Stimulated activated CD8-positive, alpha-beta memory T cell treated with anti-CD3 and anti-CD28 coated beads, Interleukin-2, amount 100 ng/mL, for 1 hour (primary cell): ENCODE measurements at places on chromosomes 7 and 10.

- no peak for DNase-seq
Measured at GRCh38 chr7:105643851-105644250, 62.6 kb upstream of the EFCAB10 start.

- DNase-seq: no peak
Measured at GRCh38 chr7:158572000-158572828, 15.4 kb downstream of the PTPRN2 start.

- DNase-seq: no peak
Measured at GRCh38 chr7:98974906-98975816, 96.8 kb downstream of the TRRAP start.

GRCh38 chr7:145265180-145265579, 429.3 kb upstream of the TPK1 start:
- DNase-seq: no peak

GRCh38 chr10:129131457-129132132, 335.4 kb upstream of the MGMT start:
- DNase-seq: no peak

DNA sequence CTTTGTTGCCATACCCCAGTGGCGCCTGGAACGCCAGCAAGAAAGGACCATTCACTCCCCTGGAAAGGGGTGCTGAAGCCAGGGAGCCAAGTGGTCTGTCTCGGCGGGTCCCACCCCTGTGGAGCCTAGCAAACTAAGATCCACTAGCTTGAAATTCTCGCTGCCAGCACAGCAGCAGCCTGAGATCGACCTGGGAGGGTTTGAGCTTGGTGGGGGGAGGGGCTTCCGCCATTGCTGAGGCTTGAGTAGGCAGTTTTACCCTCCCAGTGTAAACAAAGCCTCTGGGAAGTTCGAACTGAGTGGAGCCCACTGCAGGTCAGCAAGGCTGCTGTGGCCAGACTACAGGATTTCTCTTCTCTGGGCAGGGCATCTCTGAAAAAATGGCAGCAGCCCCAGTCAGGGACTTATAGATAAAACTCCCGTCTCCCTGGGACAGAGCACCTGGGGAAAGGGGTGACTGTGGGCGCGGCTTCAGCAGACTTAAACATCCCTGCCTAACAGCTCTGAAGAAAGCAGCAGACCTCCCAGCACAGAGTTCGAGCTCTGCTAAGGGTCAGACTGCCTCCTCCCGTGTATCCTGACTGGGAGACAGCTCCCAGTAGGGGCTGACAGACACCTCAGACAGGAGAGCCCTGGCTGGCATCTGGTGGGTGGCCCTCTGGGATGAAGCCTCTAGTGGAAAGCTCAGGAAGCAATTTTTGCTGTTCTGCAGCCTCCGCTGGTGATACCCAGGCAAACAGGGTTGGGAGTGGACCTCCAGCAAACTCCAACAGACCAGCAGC, 281.1 kb upstream of the SP4 start:
- no peak for DNase-seq

DNA sequence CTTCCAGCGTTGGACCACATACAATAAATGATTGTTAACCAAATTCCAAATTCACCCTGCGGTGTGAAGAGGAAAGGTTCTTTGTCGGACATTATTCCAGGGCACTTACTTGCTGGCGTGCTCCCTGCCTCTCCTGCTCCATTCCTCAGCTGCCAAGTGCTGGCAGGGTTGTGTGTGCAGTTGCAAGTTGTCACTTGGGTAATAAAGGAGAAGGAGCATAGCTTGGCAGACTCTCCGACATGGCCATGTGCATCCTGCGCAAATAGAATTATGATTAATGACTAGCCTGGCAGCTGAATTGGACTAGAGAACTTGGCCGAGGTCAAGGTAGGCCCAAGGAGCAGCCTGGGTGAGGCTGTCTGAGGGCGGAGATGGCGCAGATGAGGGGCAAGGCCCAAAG, 92.3 kb upstream of the ELMO1 start:
- no peak for DNase-seq

- DNase-seq: no peak
Measured at GRCh38 chr10:76899490-76899889, 738.1 kb downstream of the KCNMA1 start.

GRCh38 chr7:13802651-13803050, 186.8 kb downstream of the ETV1 start:
- DNase-seq: no peak

DNA sequence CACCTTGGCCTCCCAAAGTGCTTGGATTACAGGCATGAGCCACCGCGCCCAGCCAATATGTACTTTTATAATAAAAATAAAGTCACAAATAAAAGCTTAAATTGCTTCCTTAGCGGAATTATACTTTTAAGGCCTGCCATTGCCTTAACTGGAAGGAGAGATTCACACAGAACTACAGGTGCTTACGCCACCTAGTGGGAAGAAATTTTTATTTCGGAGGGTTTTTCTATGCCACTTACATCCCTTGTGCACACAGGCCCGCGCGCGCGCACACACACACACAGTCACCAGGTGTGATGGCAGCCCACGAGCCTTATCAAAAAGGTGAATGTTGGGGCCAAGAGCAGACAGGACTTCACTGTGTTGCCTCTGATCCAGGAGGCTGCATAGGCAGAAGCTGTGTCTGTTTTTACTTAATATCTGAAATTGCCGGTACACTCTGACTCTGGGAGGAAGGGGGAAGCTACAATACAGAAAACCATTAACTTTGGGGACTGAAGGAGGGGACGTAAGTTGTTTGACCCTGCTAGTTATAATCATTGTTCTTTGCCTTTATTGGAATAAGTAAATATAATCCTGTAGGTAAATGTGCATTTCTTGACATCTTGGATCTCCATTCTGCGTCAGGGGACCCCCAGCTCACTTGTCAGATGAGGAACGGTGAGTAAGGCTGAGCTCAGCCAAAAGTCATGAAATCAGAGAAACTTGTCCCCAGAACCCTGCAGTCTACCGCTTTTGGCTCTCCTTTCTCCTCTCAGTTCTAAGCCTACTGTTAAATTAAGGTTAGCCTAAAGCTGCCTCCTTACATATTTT, 87.1 kb downstream of the SLC16A9 start:
- DNase-seq: no peak

GRCh38 chr10:10497245-10497644, 520.4 kb upstream of the CELF2 start:
- no peak for DNase-seq

- DNase-seq: no peak
Measured at GRCh38 chr10:78185693-78186055, 152.0 kb downstream of the RPS24 start.

- DNase-seq: no peak
Measured at GRCh38 chr7:142804728-142805207, 34.0 kb downstream of the PRSS2 start.

GRCh38 chr10:78619115-78619851, 449.5 kb upstream of the ZMIZ1 start:
- DNase-seq: no peak

GRCh38 chr10:22723783-22724182, 9.4 kb upstream of the PIP4K2A start:
- DNase-seq: no peak

DNA sequence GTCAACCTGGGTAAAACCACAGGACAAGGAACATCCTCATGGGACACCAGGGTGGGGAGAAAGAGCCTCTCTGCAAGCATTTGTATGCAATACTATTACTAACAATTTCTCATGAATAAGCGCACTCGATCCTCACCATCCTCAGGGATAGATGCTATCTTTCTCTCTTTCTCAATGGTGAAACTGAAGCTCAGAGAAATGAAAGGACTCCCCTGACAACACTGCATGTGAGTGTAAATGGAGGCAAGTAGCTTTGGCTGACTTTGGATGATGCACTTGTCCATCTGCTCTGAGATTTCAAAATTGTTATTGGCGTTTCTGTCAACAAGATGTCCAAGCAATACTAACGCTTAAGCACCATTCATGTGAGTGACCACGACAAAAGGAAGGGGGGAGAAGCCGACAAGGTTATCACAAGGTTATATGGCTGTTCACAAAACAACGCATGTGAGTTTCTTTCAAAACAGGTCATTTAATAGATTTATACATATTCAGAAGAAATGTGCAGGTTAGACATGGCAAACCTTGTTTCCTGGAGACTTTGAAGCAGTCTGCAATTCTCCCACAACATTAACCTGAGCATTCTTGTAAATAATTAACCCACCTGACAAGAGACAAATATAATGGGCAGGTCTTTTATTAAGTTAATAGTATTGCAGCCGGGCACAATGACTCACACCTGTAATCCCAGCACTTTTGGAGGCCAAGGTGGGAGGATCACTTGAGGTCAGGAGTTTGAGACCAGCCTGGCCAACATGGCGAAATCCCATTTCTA, 54.0 kb downstream of the IFIT5 start:
- no peak for DNase-seq
